ENCODE measurements at places on chromosomes 16 and 17. TPM values are rescaled to one million over a fixed set of nuclear protein-coding genes. Genes with fewer than 3 reads are reported as not detected.

Gene ZNF423
- total RNA-seq = not detected

Gene SLC47A1
- total RNA-seq = 0.58 TPM

Gene CLDN9
- total RNA-seq = not detected

Gene ERN1
- 93.3 TPM for total RNA-seq

Gene NHLRC4
- 1.1 TPM for total RNA-seq

GRCh38 chr16:64712026-64712425, 409.8 kb downstream of the CDH11 start:
- no peak for ATAC-seq

DNA sequence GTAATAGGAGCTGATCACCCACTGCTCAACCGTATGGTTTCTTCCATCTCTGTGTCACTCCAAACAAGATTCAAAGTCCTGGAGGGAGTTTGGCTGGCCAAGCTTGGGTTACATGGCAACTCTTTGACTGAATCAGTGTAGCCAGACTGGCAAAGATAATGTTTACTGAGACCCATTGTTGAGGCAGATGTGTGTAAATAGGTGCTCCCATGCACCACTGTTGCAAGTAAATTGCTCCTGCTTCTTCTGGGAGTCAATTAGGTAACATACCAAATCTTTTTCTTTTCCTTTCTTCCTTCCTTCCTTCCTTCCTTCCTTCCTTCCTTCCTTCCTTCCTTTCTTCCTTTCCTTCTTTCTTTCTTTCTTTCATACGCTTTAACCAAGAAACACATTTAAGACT, 86.3 kb upstream of the DHX40 start:
- ATAC-seq = no peak

DNA sequence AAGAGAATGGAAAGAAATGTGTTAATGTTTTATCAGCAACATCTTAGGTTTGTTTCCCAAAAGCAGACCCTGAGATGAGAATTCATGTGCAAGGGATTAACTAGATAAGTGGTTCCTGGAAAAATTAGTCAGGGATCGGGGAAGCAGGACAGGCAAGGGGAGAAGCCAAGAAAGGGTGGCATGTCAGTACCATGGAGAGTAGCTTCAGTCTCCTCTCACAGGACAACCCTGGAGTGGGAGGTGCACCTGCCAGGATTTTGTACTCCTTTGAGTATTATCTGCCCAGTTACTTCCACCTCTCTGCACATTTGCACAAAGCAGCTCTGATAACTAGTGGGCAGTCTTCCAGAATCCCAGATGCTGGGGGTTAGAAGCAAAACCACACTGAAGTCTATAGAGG, 117.0 kb downstream of the RGS9 start:
- ATAC-seq = no peak

DNA sequence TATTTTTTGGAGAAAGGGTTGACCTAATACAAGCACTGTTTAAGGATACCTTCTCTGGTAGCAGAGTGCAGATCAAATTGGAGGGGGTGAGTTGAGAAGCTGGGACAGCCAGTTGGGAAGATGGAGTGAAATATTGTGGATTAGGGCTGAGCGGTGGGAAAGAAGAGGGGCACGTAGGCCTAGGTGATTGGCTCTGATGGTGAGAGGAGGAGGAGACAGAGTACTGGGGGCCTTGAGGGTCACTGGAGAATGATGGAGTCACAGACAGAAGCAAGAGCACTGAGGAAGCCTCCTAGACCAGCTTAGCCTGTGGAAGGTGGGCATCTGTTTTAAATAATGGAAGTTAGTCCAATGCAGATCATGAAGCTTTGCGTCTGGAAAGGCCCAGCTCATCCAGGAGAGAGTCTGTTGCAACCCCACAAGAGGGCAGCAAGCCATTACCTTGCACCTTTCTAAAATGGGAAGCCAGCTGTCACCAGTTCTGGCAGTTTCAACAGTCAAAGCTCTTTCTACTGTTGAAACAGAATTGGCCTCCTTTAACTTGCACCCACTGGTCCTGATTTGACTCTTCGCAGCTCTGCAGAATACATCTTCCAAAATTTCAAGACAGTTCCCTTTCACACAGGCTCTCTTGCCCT, 11.8 kb downstream of the SLC9A5 start:
- ATAC-seq = peak; percentile 71

GRCh38 chr16:9177861-9178260, 86.4 kb downstream of the HAPSTR1 start:
- no peak for ATAC-seq

- no peak for ATAC-seq
Measured at GRCh38 chr16:49773534-49774475, 82.1 kb downstream of the ZNF423 start.

- ATAC-seq = no peak
Measured at GRCh38 chr16:83994703-83995102, 26.7 kb downstream of the NECAB2 start.

GRCh38 chr17:7562208-7562605, 488 bp downstream of the SENP3 start:
- ATAC-seq = no peak

- ATAC-seq = no peak
Measured at GRCh38 chr16:17965133-17965900, 371.2 kb downstream of the NPIPA8 start.

DNA sequence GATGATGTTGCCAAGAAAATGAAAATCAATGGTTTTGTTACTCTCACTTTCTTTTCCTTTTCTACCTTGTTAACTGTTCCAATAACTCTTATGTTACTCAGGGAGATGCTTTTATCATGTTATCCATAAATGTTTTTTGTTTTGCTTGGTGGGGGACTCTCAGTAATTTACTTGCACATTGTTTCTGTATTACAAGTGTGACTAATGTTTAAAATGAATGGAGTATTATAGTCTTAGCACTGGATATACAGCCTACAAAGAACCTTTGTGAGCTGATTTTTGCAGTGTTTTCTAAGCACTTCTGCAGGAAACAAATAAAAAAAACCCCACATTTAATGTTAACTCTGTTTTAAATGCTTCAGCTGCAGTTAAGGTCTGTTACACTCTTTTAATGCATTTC, 12.1 kb downstream of the VMP1 start:
- no peak for ATAC-seq

Measured in activated T-helper 17 cell treated with anti-CD3 and anti-CD28 coated beads, Interleukin-2, amount 50 U/mL, for 72 hours (primary cell).